ENCODE measurements at places on chromosomes 7 and 10. TPM values are rescaled to one million over a fixed set of nuclear protein-coding genes. Genes with fewer than 3 reads are reported as not detected.
A peak's percentile ranks its signal among the peaks of the same experiment; 100 is the strongest.

AKR1C8 gene
- 1.3 TPM for total RNA-seq

DNA sequence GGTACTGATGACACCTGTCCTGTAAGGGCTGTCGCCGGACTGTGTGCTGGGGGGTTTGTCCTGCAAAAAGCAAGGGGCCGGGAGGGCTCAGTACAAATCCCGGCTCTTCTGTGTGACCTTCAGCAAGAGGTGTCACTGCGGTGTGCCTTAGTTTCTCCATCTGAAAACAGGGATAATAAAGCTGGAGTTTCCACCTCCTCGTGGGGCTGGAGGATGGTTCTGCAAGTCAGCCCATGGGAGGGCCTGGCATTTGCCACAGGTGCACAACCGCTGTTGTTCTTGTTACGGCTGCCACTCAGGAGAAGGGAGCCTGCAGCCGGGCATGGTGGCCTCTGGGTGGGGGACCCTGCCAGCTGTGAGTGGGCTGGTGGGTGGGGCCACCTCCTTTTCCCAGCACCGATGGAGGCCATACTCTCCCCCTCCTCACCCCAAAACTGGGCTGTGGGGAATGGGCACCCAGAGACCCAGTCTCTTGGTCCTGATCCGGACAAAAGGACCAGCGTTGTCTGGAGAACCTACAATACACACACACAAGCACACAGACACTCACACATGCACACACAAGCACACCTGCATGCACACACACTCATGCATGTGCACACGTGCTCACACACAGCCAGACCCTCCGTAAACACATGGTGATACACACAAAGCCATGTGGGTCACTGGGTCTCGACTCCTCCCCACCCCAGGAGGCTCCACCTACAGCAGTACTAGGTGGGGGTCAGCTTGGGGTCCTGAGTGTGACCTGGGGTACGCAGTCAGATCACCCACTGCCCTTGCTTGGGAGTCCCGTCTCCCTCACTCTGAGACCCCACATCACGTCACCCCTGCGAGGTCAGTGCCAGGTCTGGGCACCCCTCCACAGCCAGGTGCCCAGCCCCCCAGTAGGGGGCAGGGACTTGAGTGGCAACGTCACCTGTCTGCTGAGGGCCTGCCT, 34.1 kb downstream of the ELFN1 start:
- no peaks in the 10 kb centered on the region for H3K4me1 ChIP-seq
- H3K36me3 ChIP-seq, result peaks cover 6% of the 10 kb centered on the region
- H3K4me3 ChIP-seq, result no peak overlapping the region
- no peaks in the 10 kb centered on the region for H3K27me3 ChIP-seq
- no peak overlapping the region for H3K27ac ChIP-seq
- DNase-seq, result no peak

GRCh38 chr10:25811052-25811685, 122.9 kb upstream of the MYO3A start:
- H3K27me3 ChIP-seq, result peaks cover 9% of the 10 kb centered on the region
- DNase-seq, result no peak
- H3K4me1 ChIP-seq, result no peaks in the 10 kb centered on the region
- no peak overlapping the region for H3K27ac ChIP-seq
- H3K4me3 ChIP-seq, result no peak overlapping the region

GRCh38 chr7:133039614-133040013, 42.3 kb downstream of the CHCHD3 start:
- H3K36me3 ChIP-seq, result peaks cover 8% of the 10 kb centered on the region
- H3K27ac ChIP-seq, result no peak overlapping the region
- DNase-seq, result no peak
- H3K27me3 ChIP-seq, result no peaks in the 10 kb centered on the region

DNA sequence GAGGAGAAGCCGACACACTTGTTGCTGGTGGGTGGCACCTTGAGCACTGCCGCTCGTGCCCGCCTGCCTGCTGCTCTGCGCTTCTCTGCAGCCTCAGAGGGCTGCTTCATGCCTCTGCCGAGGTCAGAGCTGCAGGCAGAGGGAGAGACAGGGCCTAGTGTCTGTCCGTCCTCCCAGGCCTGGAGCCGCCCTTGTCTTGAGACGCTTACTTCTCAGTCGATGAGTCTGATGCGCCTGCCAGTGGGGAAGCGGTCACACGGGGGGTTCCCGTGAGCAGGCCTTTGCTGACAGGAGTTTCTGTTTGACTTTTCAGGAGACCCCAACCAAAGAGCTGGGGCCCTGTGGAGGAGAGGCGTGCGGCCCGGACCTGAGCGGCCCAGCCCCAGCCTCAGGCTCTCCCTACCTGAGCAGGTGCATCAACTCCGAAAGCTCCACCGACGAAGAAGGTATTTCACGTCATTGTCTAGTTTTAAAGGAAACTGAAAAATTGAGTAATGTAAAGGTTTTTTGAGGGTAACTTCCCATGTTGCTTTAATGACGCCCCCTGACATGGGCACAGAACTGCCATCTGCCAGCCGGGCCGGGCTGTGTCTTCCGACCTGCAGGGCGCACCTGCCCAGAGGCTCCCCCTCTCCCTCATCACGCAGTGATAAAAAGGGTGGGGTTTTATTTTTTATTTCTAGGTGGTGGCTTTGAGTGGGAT, 7.8 kb upstream of the BHLHA15 start:
- peak overlapping the region; percentile 95 for H3K4me3 ChIP-seq
- peak overlapping the region; percentile 77 for H3K27ac ChIP-seq
- H3K36me3 ChIP-seq, result peaks cover 13% of the 10 kb centered on the region
- no peaks in the 10 kb centered on the region for H3K27me3 ChIP-seq
